ENCODE measurements at places on chromosomes 12 and 14. TPM values are rescaled to one million over a fixed set of nuclear protein-coding genes. Genes with fewer than 3 reads are reported as not detected.

- no peaks in the 10 kb centered on the region for H3K27me3 ChIP-seq
- no peak for DNase-seq
- H3K4me3 ChIP-seq: no peak overlapping the region
- H3K4me1 ChIP-seq: no peaks in the 10 kb centered on the region
- no peaks in the 10 kb centered on the region for H3K36me3 ChIP-seq
- no peak overlapping the region for H3K27ac ChIP-seq
Observed at GRCh38 chr14:99698642-99699041, 14.5 kb downstream of the CYP46A1 start.

The TMEM63C gene
- 0.27 TPM for total RNA-seq

GRCh38 chr12:31224768-31225448 lies 101.0 kb downstream of the SINHCAF start:
- H3K4me1 ChIP-seq: no peaks in the 10 kb centered on the region
- H3K27ac ChIP-seq: no peak overlapping the region
- no peaks in the 10 kb centered on the region for H3K36me3 ChIP-seq
- no peaks in the 10 kb centered on the region for H3K27me3 ChIP-seq
- no peak overlapping the region for H3K4me3 ChIP-seq
- DNase-seq: no peak

- H3K4me1 ChIP-seq: no peaks in the 10 kb centered on the region
- H3K4me3 ChIP-seq: no peak overlapping the region
- no peaks in the 10 kb centered on the region for H3K27me3 ChIP-seq
- H3K36me3 ChIP-seq: no peaks in the 10 kb centered on the region
- no peak overlapping the region for H3K27ac ChIP-seq
Observed at GRCh38 chr14:72607386-72608130, 286.3 kb downstream of the DPF3 start.

The HCAR2 gene
- 26.2 TPM for total RNA-seq

GRCh38 chr12:24482044-24482443 lies 466.9 kb downstream of the BCAT1 start:
- DNase-seq: no peak
- no peak overlapping the region for H3K4me3 ChIP-seq
- no peaks in the 10 kb centered on the region for H3K27me3 ChIP-seq
- no peaks in the 10 kb centered on the region for H3K36me3 ChIP-seq
- H3K27ac ChIP-seq: no peak overlapping the region

The ADAMTS20 gene
- not detected for total RNA-seq

- H3K4me1 ChIP-seq: peaks cover 22% of the 10 kb centered on the region
- no peak overlapping the region for H3K4me3 ChIP-seq
- H3K27me3 ChIP-seq: no peaks in the 10 kb centered on the region
- H3K27ac ChIP-seq: no peak overlapping the region
- no peaks in the 10 kb centered on the region for H3K36me3 ChIP-seq
- DNase-seq: no peak
Observed at GRCh38 chr12:15599266-15600037, 189.7 kb downstream of the EPS8 start.

The NTN4 gene
- total RNA-seq: 140 TPM

GRCh38 chr12:65634626-65635331 lies 189.5 kb upstream of the HMGA2 start:
- DNase-seq: no peak
- H3K27me3 ChIP-seq: no peaks in the 10 kb centered on the region

DNA sequence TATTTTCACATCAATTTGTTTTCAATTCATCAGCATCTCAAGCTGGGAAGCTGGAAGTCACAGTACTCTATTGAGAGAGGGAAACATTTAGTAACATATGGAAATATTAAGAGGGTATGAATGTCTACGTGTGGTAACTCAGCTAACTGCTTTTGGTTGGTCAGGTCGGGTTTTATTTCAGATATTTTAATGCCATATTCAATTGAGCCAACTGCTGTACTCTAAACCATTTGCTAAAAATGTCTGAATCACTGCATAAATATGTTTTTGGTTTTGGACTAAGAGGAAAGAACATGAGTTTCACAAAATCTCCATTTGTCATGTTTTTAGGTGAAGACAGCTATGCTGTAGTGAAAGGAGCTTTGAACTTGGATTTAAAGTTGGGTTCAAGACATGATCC lies 18.9 kb upstream of the PPFIBP1 start:
- no peak for DNase-seq
- H3K27me3 ChIP-seq: no peaks in the 10 kb centered on the region
- no peak overlapping the region for H3K27ac ChIP-seq
- H3K4me3 ChIP-seq: no peak overlapping the region
- no peaks in the 10 kb centered on the region for H3K36me3 ChIP-seq
- H3K4me1 ChIP-seq: no peaks in the 10 kb centered on the region

- no peak overlapping the region for H3K27ac ChIP-seq
- no peaks in the 10 kb centered on the region for H3K4me1 ChIP-seq
- no peaks in the 10 kb centered on the region for H3K27me3 ChIP-seq
- no peaks in the 10 kb centered on the region for H3K36me3 ChIP-seq
- DNase-seq: no peak
- H3K4me3 ChIP-seq: no peak overlapping the region
Observed at GRCh38 chr14:94213021-94213420, 38.9 kb downstream of the PPP4R4 start.

The ENDOU gene
- not detected for total RNA-seq

DNA sequence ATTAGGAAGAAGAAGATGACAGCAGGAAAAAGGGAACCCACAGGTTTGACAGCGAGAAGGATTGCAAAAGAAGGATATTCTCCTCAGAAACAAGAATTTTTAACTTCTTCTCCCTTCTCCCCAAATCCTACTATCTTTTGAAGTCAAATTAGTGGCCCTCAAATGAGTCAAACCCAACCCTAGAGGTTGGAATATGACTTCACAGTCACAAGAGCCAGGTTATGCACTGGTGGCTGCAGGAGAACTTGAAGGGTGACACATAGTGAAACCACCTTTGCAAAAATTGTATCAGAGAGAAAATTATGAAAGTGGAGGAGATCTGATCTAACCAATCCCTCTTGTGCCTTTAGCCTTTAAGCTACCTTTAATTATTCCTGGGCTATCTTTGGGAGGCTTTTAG lies 386.2 kb upstream of the CCDC196 start:
- H3K36me3 ChIP-seq: no peaks in the 10 kb centered on the region
- H3K4me1 ChIP-seq: no peaks in the 10 kb centered on the region
- no peak overlapping the region for H3K27ac ChIP-seq
- H3K27me3 ChIP-seq: no peaks in the 10 kb centered on the region
- H3K4me3 ChIP-seq: no peak overlapping the region

GRCh38 chr12:85733984-85734383 lies 102.2 kb downstream of the RASSF9 start:
- H3K4me3 ChIP-seq: no peak overlapping the region
- no peaks in the 10 kb centered on the region for H3K27me3 ChIP-seq
- no peaks in the 10 kb centered on the region for H3K36me3 ChIP-seq
- no peak for DNase-seq

The SMIM41 gene
- total RNA-seq: 4.3 TPM

The CCDC60 gene
- total RNA-seq: 2.2 TPM

DNA sequence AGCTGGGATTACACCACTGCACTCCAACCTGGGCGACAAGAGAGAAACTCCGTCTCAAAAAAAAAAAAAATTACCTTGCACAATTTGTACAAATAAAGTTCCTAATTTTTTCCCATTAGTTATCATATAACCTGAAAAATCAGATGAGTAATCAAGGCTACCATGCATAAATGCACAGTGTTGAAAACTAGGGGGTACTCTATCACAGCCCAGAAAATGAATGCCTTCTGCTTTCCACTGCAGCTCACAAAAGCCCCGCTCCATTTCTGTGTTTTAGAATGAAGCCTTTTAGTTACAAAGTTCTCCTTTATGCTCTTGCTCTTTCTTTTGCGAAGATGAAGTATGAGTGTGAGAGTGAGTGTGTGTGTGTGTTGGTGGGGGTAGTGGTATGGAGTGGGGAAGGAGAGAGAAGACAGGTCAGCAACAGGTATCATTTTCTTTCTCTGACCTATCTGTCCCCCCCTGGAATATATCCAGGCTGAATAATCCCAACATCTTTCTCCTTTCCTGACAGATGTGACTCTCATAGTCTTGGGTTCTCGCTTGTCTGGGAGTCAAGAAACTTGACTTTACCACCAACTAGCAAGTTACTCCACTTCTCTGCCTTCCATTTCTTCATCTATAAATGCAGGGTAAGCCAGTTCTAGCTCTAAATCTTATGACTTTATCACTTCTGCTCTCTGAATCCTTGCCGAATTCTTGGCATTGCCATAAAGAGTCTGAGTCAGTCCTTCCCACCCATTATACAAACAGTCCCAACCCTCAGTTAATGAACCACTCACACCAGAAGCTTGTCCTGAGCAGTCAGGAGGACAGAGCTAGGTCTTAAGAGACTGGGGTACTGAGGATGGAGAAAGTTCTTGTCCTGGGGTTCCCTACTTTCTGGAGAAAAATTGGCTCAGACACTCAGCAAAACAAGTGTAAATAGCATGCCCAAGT lies 16.1 kb downstream of the BIN2 start:
- no peak overlapping the region for H3K27ac ChIP-seq
- no peaks in the 10 kb centered on the region for H3K27me3 ChIP-seq
- DNase-seq: no peak
- H3K4me1 ChIP-seq: peaks cover 6% of the 10 kb centered on the region
- no peak overlapping the region for H3K4me3 ChIP-seq

DNA sequence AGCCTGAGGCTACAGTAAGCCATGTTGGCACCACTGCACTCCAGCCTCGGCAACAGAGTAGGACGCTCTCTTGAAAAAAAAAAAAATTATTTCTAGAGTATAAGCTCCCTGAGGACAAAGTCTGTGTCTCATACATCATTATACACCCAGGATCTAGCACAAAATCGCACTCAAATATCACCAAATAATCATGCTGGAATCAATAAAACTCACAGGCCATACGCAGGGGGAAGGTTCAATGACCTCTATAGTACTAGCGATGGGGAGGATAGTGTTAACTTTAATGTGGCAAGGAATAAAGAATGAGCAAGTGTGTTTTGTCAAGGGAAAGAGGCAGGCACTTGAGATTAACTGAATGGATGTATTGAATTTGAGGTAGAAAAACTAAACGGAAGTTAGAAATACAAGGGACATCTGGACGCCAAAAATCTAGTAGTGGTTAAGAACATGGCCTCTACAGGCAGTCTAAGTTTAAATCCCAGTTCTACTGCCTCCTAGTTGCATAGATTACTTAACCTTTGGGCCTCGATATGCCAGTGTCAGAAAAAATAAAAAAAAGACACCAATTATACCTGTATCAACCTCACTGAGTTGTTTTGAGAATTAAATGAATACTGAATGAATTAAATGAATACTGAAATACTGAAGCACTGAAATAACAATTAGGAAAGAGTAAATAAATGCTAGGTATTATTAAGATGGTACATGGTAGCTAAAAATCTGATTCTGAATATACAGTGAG lies 4.4 kb upstream of the AP4S1 start:
- H3K4me3 ChIP-seq: no peak overlapping the region
- no peak for DNase-seq
- peaks cover 18% of the 10 kb centered on the region for H3K4me1 ChIP-seq
- no peak overlapping the region for H3K27ac ChIP-seq

DNA sequence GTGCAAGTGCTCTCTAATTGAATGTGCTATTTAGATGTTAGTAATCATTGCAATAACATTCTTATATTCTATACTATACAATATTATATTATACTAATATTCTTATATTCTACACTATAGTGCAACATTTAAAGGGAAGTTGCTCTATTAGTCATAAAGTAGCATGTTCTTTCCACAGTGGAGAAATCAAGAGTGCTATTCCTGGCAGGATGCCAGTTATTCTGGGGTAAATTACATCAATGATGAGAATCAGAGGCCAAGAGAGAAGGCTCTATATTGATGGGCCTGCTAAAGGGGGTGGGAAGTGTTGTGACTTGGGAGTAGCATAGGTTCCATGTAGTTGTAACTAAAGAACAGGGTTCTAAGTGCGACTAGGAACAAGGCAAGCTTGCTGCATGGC lies 121.5 kb downstream of the SLC15A5 start:
- no peak overlapping the region for H3K4me3 ChIP-seq
- no peak for DNase-seq
- H3K36me3 ChIP-seq: no peaks in the 10 kb centered on the region
- H3K27me3 ChIP-seq: no peaks in the 10 kb centered on the region
- H3K4me1 ChIP-seq: no peaks in the 10 kb centered on the region

The PTPRO gene
- total RNA-seq: 21.4 TPM

The LRRC10 gene
- not detected for total RNA-seq

The SLC25A21 gene
- total RNA-seq: 0.38 TPM

GRCh38 chr14:68399971-68400370 lies 392.9 kb downstream of the ZFP36L1 start:
- DNase-seq: no peak
- H3K4me3 ChIP-seq: no peak overlapping the region
- peaks cover 85% of the 10 kb centered on the region for H3K4me1 ChIP-seq
- H3K27ac ChIP-seq: peak overlapping the region; percentile 3
- no peaks in the 10 kb centered on the region for H3K36me3 ChIP-seq
- no peaks in the 10 kb centered on the region for H3K27me3 ChIP-seq

- H3K27ac ChIP-seq: peak within 1 kb of the TSS; percentile 96
- no peak for DNase-seq
- peaks cover 49% of the 10 kb centered on the region for H3K4me1 ChIP-seq
- H3K27me3 ChIP-seq: no peaks in the 10 kb centered on the region
- H3K36me3 ChIP-seq: peaks cover 16% of the 10 kb centered on the region
- H3K4me3 ChIP-seq: peak within 1 kb of the TSS; percentile 84
Observed at GRCh38 chr14:74492776-74493342, at the start of gene NPC2. Gene NPC2 (minus strand): TSS chr14:74493305. CDS start chr14:74493274, 31 bp downstream.

GRCh38 chr12:130632642-130633041 lies 83.5 kb downstream of the RIMBP2 start:
- no peaks in the 10 kb centered on the region for H3K4me1 ChIP-seq
- H3K27me3 ChIP-seq: peaks cover 9% of the 10 kb centered on the region
- H3K36me3 ChIP-seq: no peaks in the 10 kb centered on the region
- DNase-seq: no peak

- H3K4me3 ChIP-seq: no peak overlapping the region
- DNase-seq: no peak
- H3K27me3 ChIP-seq: no peaks in the 10 kb centered on the region
- H3K27ac ChIP-seq: no peak overlapping the region
Observed at GRCh38 chr14:68879321-68879781, 86.5 kb upstream of the ZFP36L1 start.

- H3K36me3 ChIP-seq: peaks cover 99% of the 10 kb centered on the region
- DNase-seq: no peak
- H3K4me3 ChIP-seq: no peak overlapping the region
- no peaks in the 10 kb centered on the region for H3K4me1 ChIP-seq
- no peaks in the 10 kb centered on the region for H3K27me3 ChIP-seq
- no peak overlapping the region for H3K27ac ChIP-seq
Observed at GRCh38 chr14:73153272-73153671, 17.0 kb downstream of the PSEN1 start.

DNA sequence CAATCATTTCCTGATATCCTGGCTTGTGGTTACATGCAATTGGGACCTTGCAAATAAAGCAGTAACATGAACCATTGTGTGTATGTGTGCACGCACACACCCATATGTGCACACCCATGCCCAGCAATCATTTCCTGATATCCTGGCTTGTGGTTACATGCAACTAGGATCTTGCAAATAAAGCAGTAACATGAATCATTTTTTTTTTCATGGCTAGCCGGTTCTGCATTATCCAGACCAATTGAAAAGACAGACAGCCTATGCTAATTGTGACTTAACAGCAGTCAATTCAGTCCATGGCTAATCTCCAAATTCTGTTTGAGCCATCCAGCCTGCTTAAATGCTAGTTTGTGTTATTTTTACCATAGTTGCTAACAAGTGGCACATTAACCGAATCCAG lies 134.3 kb downstream of the TTC7B start:
- no peaks in the 10 kb centered on the region for H3K27me3 ChIP-seq
- H3K27ac ChIP-seq: no peak overlapping the region
- no peaks in the 10 kb centered on the region for H3K36me3 ChIP-seq
- H3K4me1 ChIP-seq: peaks cover 7% of the 10 kb centered on the region
- no peak for DNase-seq

The GPR135 gene
- 3.4 TPM for total RNA-seq

Measured in lower lobe of right lung (tissue), 2 donors.